ENCODE measurements at places on chromosomes 16 and 17.

GRCh38 chr17:27319541-27320221, 25.8 kb downstream of the WSB1 start:
- DNase-seq = peak; percentile 89

DNA sequence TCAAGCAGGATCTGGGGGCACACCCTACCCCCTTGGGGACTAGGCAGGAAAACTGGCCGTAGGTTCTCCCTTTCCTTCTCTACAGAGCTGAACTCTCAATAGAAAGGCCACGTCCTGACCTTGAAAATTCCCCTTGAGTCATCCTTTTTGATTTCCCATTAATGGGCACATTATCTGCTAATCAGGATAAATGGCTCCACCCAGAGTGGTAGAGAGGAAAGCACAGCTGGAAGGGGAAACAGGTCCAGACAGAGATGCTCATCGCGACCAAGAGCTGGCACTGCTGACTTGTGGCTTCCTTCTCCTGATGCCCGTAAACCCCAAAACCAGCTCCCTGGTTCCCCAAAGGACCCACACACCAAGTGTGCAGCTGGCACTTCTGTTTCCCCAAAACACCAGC, 206.5 kb upstream of the CDH5 start:
- no peak for DNase-seq

DNA sequence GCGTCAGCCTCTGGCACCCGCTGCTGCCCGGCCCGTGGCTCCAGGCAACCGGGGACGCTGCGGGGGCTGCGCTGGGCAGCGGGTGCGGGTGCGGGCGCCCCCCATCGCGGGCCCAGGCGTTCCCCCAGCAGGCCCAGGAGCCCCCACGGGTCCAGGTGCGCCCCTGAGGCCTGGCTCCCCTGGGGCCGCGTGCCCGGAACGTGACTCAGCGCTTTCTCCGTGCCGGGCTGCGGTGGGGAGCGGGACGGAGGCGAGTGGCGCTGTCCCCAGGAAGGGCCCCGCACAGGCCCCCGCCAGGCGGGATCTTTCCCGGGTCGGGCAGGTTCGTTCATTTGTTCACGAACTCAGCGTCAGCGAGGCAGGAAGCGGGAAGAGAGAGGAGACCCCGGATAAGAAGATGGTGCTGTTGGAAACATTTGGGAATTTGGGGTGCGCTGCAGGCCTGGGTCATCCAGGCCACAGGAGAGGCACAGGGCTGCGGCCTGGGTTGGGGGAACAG, 18.4 kb upstream of the EXOC7 start:
- DNase-seq = peak; percentile 45

DNA sequence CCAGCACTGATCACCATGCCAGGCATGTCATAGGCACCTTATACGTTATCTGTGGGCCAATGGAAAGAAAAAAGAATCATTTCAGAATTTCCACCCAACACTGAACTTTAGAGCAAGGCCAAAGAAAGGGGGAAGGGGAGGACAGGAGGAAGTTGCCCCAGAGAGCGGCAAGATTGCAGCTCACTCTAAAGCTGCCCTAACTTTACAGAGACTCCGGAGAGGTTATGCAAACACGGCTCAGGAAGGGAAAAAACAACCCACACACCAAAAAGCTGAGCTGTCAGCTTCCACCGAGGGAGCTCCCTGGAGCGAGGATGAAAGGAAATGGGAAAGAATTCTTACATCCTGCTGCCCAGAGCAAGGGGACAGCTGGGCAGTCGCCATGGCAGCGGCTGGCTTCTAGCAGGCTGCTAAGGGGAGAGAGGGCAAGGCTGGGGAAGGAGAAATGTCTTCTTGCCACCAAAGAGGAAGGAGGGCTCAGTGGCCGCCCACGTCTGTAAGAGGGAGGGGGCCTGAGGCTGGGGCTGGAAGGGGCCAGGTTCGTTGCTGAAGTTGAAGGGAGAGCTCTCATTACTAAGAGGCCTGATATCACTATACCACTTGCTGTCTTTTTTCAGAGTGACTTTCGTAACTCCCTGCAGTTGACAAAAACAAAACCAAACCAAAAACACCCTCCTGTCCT, 18.2 kb downstream of the COTL1 start:
- DNase-seq = peak; percentile 84

GRCh38 chr16:13931845-13932244, 11.9 kb downstream of the ERCC4 start:
- peak; percentile 15 for DNase-seq
